ENCODE measurements at places on chromosomes 3 and 15.
A peak's percentile ranks its signal among the peaks of the same experiment; 100 is the strongest.

DNA sequence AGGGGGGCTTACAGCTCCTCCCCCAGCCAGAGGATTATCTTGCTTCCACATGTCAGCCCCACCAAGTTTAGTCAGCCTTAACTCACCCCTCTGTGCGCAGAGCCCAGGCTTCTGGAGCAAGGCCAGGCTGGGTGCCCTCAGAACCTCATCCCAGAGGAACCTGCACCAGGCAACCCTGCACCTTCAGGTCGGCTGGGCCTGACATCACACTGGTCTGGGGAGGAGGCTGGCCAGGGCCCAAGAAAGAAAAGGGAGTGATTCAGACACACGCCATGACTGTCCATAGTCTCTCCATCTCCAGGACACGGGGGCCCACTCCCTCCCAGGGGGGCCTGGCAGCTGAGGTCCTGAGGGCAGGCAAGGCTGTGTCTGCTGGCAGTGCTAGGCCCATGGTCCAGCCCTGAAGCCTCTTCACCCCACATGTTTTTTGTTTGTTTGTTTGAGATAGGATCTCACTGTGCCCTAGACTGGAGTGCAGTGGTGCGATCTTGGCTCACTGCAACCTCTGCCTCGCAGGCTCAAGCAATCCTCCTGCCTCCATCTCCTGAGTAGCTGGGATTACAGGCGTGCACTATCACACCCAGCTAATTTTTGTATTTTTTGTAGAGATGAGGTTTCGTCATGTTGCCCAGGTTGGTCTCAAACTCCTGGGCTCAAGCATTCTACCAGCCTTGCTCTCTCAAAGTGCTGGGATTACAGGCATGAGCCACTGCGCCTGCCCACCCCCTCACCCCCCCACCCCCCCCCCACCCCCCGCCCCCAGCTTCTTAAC is 11.1 kb downstream of the TNK2 start:
- no peak for DNase-seq

GRCh38 chr3:86654806-86655460 is 336.0 kb downstream of the VGLL3 start:
- DNase-seq = no peak

DNA sequence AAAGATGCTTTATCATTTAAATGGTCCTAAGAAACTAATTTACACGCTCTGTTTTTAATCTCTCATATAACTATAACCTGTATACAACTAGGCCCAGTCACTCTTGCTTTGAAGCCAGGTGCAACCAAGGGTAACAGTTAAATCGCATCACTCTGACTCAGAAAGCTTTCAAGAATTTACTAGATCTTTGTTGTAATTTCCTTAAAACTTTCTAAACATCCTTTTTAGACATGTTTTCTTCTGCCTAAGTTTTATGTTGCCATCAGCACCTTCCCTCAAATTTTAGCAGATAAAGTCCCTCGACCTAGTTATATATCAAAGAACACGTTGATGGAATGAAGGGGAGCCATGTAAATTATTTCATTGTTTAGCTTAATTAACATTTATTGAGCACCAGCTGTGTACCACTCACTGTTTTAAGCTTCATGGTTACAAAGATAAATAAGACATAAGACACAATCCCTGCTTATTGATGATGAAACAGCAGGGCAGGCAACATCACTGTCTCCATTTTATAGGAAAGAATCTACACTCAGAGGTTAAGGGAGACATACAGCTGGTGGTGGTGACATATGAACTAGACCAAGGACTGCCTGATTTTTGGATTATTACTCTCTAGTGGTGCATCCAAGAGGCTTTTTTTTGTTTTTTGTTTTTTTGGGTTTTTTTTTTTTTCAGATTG is 101.0 kb downstream of the CD200R1L start:
- no peak for DNase-seq

DNA sequence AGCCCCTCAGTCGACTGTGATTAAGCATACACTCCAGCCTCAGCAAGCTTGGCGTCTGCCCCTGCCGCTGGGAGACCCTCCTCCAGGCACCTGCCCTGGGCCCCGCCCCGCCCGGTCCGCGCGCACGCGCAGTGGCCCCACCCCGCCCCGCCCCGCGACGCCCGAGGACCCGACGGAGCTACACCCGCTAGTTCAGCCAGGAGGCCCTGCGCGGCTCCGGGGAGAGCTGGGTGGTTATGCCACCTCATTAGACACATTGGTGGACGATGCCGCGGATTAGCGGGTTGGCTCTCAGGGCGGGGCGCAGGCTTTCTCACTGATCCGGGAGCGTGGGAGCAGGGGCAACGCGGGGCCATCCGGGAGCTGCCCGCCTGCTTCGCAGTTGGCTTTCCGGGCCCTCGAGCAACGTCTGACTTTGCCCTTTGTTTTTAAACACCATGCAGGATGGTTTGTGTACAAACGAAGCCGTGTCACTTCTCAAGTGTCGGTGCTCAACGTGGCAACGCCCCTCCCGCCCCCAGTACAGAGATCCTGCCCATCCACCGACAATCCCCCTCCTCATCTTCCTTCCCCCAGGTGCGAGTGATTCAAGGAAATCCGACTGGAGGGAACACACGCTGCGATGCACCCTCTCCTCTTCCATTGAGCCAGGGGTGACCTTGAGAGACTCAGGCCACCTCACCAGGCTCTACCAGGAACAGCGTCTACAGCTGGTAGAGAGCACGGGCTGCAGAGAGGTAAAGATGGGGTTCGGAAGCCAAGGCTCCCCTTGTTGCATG is 109.3 kb downstream of the SHQ1 start:
- peak; percentile 73 for DNase-seq

DNA sequence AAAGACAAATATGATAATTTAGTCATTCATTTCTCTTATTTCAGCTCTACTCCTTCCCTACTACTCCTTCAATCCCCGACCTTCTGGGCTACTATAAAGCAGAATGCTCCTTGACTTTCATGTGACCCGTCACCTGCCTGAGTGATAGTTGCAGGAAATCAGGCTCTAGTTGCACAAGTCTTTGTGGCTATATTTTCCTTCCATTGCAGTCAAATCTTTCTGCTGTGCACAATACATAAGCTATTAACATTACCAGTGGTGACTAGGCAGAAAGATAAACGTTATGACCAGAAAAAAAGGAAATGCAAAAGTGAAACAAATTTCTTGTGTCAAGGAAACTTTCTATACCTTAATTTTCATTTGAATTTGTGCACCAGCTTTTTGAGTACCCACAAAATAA is 2.3 kb downstream of the SUCNR1 start:
- DNase-seq = no peak

DNA sequence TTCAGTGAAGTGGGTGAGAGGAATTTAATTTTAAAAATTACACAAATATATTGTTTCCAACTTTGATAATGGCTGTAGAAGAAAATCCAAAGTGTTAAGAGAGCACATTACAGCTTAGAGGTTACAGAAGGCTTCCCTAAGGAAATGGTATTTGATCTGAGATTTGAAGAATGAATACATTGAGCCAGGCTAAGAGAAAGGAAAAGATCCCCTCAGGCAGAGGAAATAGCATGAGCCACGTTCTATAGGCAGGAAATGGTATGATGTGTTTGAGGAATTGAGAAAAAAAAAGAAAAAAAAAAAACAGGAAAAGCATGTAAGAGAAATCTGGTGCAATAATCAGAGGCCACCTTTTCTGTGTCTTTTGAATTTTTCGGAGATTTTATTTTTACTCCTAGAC is 48.6 kb downstream of the UNC13C start:
- no peak for DNase-seq

DNA sequence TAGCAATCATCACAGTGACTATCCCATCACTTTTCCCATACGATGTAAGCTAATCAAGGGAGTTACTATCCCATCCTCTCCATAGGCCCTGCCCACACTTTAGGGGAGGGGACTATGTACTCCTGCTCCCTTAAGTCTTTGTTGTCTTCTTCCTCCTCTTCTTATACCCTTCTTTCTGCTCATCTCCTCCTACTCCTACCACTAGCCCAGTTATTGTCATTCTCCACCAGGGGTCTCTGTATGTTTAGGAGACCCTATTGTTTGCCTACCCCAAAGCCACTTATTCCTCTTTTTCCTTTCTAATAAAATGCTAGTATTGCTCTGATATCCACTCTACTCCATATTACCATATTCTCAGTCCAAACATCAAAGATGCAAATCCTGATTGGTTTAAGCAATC is 27.8 kb downstream of the STAC start:
- no peak for DNase-seq

- DNase-seq = no peak
Observed at GRCh38 chr15:48394970-48395369, 63.7 kb downstream of the DUT start.

DNA sequence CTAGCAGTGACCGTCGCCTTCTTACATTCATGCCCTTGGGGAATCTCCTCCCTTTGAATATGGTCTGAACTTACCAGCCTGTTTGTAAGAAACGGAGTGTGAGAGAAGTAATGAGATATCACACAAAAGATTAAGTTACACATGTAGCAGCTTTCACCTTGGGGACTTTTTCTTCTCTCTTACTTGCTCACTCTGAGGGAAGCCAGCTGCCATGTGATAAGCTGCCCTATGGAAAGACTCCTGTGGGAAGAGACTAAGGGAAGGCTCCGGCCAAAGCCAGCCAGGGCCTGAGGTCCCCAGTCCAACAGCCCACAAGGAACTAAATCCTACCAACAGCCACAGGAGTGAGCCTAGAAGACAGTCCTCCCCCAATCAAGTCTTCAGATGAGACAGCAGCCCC is 190.4 kb upstream of the TSC22D2 start:
- DNase-seq = no peak

DNA sequence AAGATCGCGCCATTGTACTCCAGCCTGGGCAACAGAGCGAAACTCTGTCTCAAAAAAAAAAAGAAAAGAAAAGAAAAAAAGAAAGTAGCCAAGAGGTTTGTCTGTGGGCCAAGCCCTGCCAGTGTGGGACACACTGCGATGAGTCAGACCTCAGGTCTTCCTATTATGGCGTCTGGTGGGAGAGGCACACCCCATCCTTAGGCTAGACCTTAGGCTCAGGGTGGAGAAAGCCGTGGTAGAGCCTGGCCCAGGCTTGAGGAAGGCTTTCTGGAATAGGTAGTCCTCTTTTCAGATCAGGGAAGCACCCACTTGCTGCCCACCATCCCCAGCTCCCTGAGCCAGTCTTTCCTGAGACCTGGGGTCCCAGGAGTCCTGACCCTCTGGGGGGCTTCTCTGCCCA is 6.0 kb downstream of the HEMK1 start:
- DNase-seq = no peak

- DNase-seq = no peak
Observed at GRCh38 chr15:85118581-85118980, 136.9 kb downstream of the PDE8A start.

- DNase-seq = no peak
Observed at GRCh38 chr3:132164469-132165092, 129.8 kb upstream of the CPNE4 start.

GRCh38 chr3:184234224-184234623 is 4.8 kb downstream of the VWA5B2 start:
- no peak for DNase-seq

GRCh38 chr3:39101022-39101689 is 6.3 kb downstream of the GORASP1 start:
- peak; percentile 42 for DNase-seq

DNA sequence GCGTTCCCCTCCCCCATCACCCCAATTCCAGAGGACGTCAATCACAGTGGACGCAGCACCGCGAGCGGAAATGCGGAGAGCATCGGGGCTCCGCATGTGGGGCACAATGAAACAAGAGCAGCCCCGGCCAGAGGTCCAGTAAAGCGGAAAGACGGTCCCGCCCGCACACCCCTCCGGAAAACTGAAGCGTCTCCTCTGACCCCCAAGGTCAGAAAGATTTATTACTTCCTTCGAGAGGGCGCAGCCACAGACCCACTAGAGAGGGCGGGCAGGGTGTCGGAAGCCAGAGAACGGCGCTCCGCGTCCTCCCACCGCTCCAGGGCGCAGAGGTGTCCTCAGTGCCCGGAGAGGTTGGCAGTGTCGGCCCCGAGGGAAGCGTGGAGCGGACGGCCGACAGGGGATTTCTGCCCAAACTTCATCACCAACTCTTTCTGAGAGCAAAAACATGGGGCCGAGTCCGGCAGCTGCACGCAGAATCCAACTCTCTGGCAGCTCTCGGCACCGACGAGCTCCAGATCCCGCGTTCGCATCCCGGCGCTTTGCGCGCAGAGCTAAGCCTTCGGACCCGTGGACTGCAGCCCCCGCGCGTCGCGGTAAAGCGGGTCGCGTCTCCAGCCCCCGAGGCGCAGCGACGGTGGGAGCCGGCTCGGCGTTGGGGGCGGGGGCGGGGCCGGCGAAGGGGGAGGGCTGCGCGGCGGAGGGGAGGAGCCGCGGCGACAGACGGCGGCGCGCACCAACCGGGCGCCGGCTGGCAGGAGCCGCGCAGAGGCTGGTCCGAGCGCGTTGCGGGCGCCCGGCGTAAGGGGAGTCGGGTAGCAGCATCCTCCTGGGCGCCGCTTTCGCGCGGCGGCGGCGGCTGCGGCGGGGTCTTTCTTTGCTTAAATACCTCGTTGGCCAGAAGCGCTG is at the start of gene CHST2:
Gene CHST2, plus strand, starts transcription at position 763 of the 906 bp plus-strand sequence. CDS start 1,046 bp downstream, outside the sequence.
- peak; percentile 75 for DNase-seq

DNA sequence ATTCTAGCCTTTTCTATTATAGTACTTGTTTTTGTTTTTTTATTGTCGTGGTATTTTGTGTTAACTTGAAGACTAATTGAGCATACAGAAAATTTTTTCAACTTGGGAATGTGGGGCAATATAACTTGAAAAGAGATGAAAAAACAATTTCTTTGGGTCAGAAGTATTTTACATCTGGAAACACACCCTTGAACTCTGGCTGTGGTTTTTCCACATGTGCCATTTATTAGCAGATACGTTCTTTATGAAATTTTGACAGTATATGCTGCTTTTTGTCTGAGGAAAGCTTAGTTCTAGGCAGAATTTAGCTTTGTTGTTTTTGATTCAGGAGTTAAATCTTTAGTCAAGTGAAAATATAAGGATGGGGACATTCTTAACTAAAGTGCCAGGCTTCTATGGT is 44.7 kb downstream of the TCF12 start:
- no peak for DNase-seq

DNA sequence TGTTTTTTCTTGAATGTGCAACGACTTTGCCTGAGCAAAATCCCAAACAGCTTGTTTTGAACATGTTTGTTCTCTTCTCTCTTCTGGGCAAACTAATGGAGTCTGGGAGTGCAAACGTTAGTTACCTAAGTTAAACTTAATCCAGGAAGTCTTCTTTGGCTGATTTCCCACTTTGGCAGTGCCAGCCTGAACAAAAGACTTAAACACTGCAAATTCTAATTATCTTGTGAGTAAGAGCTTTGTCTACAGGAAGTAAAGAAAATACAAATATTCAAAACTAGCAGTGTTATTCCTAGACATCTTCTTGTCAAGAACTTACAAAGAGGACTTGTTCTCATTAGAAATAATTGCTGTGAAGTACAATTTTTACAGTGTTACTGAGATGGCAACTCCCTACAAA is 16.7 kb upstream of the DENND6A start:
- DNase-seq = no peak

GRCh38 chr3:8488877-8489276 is 12.7 kb upstream of the LMCD1 start:
- DNase-seq = no peak

DNA sequence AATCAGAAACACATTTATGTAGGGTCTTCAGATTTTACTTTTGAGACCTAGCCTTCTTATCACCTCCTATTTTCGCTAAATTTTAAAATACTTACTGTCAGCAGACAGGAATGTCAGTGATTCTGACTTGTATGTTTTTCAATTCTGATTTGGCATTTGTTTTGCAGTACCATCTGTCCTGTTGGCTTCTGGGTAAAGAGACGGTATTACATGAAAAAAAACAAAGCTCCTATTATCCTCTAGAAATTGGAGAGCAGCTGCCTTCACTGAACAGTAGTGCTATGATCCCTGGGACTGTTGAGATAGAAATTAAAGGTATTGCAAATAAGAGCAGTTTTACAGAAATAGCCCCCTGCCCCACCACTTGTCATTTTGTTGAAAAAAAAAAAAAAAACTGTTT is 8.4 kb downstream of the ARMC8 start:
- no peak for DNase-seq

GRCh38 chr3:124034844-124035152 is 42.9 kb upstream of the ROPN1 start:
- DNase-seq = no peak
